ENCODE measurements at places on chromosomes 1 and 21.

DNA sequence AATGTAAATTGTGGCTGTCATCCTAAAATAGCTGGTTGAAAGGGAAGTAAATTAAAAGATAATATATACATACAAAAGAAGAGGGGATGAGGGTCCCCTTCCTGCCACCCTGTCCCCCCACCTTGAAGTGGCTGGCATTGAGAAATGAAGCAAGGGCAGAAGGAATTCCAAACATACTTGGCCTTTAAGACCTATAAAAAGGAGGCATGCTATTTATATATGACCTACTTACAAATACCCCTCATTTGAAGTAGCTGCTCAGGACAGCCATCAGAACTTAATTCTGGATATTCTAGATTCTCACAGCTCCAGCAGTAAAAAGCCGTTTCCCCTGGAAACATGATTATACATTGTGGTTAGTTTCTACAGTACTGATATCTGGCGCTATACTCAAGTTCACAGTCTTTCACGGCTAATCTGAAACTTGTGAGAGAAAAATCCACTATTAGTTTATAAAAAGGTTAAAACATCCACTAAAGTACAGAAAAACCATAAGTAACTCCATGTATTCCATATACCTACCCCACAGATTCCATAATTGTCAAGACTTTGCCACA, 9.6 kb upstream of the MAP10 start:
- DNase-seq = no peak

DNA sequence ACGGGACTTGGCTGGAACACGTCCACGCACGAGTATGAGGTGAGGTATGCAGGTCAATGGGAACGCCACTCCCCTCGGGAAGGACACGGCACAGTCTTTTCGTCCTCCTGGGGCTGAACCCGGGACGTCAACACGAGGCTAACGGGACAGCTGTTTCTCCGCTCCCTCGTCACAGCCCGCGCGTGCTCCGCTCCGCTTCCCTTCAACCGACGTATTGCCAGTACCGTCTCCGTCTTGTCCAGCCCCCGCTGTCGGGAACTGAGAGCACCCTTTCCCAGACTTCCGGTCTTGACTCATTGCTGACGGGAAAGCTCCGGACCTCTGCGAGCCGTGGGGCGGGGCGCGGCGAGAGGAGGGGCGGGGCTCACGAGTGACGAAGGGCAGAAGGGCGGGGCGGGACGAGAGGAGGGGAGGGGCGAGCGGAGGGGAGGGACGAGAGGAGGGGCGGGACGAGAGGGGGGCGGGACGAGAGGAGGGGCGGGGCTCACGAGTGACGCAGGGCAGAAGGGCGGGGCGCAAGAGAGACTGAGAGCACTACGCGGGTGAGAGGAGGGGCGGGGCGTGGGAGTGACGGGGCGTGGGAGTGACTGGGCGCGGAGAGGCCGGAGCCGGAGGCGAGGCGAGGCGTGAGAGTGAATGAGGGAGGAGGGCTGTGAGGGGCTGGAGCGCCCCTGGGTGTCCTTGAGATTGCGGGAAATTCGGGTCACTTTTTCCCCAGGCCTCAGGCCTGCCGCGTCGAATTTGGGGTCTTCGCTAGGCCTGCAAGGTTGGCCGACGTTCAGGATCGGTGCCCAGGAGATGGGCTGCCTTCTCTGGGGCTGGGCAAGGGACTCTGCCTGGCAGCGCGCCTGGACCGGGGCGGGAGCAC, 22.2 kb upstream of the CFAP126 start:
- DNase-seq = peak; percentile 92

GRCh38 chr1:170518965-170519364, 13.0 kb upstream of the GORAB start:
- DNase-seq = no peak

DNA sequence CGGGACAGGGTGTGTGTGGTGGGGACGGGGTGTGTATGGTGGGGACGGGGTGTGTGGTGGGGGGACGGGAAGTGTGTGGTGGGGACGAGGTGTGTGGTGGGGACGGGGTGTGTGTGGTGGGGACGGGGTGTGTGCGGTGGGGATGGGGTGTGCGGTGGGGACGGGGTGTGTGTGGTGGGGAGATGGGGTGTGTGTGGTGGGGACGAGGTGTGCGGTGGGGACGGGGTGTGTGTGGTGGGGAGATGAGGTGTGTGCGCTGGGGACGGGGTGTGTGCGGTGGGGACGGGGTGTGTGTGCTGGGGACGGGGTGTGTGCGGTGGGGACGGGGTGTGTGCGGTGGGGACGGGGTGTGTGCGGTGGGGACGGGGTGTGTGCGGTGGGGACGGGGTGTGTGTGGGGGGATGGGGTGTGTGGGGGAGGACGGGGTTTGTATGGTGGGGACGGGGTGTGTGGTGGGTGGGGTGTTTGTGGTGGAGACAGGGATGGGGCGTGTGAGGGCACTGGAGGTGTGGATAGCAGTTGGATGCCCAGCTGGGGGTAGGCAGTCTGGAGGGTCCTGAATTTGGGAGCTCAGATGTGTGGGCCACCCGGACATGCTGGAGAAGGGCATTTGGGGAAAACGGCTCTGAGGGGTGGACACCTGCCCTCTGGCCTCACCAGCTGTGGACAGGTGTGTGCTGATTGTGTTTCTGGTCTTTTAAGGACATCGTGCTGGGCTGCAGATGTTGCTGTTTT, 16.9 kb downstream of the IBA57 start:
- DNase-seq = no peak

DNA sequence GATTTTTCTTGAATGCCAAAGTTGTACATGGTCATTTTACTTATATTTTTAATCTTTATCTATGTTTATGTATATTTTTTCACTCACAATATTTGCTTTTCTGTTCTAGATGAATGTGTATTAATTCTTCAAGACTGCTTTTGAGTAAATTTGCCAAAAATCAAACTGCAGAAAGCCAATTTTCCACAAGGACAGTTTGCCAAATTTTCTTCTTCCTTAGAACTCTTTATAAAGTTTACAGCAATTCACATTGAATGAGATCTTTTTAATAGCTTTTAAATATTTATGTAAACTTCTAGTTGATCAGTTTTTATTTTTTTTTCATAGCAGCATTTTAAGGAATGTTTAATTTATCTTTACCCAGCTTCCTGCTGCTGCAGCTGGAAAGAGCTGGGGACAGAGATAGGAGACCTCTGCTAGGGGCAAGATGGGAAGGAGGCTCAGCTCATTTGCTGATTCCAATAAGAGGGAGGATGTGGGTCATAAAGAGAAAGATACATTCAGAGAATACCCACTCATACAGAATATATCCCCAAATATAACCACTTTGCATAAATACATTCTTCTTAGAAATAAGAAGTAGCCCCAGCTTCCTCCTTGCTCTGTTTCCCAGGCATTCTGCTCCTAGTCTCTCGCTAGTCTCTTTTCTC, 93.0 kb downstream of the ODF2L start:
- DNase-seq = no peak

GRCh38 chr1:245313576-245313975, 158.8 kb downstream of the KIF26B start:
- no peak for DNase-seq

- DNase-seq = peak; percentile 14
These were observed 2.8 kb downstream of the KCNN3 start for GRCh38 chr1:154867064-154867825.
